ENCODE measurements at places on chromosomes 5 and 9. TPM values are rescaled to one million over a fixed set of nuclear protein-coding genes. Genes with fewer than 3 reads are reported as not detected.

DNA sequence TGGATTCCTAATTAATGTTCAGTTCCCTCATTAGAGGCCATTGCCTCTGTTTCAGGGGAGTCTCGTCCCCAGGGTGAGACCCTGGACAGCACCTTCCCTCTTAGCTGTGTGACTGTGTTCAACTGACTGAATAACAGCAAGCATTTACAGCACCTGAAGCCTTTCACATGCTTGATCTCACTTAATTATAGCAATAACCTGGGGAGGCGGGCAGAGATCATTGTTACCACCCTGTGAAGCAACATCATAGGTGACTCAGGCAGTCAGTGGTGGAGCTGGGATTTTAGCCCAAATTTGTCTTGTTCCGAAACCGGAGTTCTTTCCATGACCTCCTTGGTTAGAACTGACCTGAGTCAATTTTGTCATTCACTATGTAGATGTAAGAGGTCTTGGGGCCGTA lies 105.2 kb upstream of the RAD23B start:
- H3K27me3 ChIP-seq, result no peaks in the 10 kb centered on the region
- H3K27ac ChIP-seq, result no peak overlapping the region
- DNase-seq, result no peak

DNA sequence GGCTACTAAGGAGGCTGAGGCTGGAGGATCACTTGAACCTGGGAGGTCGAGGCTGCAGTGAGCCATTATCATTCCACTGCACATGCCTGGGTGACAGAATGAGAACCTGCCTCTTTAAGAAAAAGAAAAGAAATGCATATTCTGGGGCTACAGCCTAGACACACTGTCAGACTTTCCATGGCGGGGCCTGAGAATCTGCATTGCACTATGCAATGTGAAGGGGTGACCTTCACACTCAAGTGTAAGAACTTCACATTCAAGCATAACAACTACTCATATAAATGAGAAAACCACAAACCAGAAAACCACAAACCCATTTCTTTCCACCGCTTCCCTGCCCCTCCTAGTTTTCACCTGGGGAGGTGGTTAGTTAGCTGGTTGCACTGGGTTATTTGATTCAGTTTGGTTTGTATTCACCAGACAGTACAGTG lies 18.0 kb upstream of the FBP2 start:
- H3K36me3 ChIP-seq, result no peaks in the 10 kb centered on the region
- DNase-seq, result no peak
- H3K27me3 ChIP-seq, result peaks cover 10% of the 10 kb centered on the region
- H3K27ac ChIP-seq, result no peak overlapping the region

DNA sequence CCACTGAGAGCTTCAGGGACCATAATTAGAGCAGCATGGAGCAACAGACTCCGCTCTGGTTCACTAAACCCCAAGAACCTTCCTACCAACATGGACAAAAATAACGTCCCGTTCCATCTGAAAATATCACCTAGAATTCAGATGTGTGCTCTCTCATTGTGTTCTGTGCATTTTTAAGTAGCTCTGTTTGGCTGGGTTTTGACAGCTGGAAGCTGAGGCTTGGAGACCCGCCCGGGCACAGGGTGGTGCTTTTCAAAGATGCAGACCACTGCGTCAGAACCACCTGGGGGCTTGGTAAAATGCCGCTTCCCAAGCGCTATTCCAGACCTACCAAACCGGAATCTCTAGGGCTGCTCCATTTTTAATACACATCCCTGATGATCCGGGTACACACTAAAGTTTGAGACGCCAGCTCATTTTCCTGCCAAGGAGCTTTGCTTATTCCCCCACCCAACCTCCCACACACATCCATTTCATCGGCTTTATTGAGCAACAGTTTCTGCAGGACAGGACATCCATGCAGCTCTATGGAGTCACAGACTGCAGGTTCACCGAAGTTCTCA lies 104.8 kb downstream of the GABBR2 start:
- no peaks in the 10 kb centered on the region for H3K27me3 ChIP-seq
- peak; percentile 44 for DNase-seq
- H3K36me3 ChIP-seq, result no peaks in the 10 kb centered on the region
- H3K4me3 ChIP-seq, result no peak overlapping the region
- no peak overlapping the region for H3K27ac ChIP-seq

GRCh38 chr9:130421802-130422276 lies 22.9 kb upstream of the ASS1 start:
- no peaks in the 10 kb centered on the region for H3K4me1 ChIP-seq
- no peak overlapping the region for H3K27ac ChIP-seq
- no peaks in the 10 kb centered on the region for H3K36me3 ChIP-seq
- no peak overlapping the region for H3K4me3 ChIP-seq
- no peaks in the 10 kb centered on the region for H3K27me3 ChIP-seq
- peak; percentile 77 for DNase-seq

DNA sequence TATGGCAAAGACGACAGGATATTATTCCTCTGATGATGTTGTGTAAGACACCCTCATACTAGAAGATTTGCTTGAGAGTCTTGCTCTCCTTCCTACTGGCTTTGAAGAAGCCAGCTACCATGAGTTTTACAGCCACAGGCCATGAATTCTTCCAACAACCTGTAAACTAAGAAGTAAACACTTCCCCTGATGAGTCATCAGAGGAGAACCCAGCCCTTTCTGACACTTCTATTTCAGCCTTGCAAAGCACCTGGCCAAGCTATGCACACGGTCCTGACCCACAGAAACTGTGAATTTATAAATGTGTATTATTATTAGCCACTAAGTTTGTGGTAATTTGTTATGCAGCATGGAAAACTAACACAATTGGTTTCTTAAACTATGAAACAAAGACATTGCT lies 288.8 kb upstream of the ADAMTSL1 start:
- no peaks in the 10 kb centered on the region for H3K4me1 ChIP-seq
- no peaks in the 10 kb centered on the region for H3K27me3 ChIP-seq
- H3K4me3 ChIP-seq, result no peak overlapping the region
- DNase-seq, result no peak
- H3K27ac ChIP-seq, result no peak overlapping the region

DNA sequence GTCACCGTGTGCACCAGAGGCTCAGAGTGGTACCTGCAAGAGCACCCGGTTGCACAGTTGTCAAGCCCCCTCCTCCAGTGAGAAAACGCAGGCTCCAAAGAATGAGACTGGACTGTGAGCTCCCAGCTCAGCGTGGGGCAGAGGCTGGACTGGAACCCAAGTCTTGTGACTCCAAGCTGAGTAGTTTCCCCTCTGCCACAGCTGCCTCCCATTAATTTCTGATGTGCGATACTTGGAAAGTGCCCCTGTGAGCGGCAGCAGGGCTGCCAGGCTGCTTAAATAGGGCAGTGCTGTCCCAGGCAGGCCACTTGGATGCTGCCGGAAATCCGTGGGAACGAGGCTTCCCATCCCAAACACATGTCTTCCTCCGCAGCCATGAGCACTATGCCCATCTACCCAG lies 62.2 kb upstream of the ANGPTL2 start:
- no peaks in the 10 kb centered on the region for H3K27me3 ChIP-seq
- no peak for DNase-seq
- no peak overlapping the region for H3K4me3 ChIP-seq
- H3K36me3 ChIP-seq, result no peaks in the 10 kb centered on the region

DNA sequence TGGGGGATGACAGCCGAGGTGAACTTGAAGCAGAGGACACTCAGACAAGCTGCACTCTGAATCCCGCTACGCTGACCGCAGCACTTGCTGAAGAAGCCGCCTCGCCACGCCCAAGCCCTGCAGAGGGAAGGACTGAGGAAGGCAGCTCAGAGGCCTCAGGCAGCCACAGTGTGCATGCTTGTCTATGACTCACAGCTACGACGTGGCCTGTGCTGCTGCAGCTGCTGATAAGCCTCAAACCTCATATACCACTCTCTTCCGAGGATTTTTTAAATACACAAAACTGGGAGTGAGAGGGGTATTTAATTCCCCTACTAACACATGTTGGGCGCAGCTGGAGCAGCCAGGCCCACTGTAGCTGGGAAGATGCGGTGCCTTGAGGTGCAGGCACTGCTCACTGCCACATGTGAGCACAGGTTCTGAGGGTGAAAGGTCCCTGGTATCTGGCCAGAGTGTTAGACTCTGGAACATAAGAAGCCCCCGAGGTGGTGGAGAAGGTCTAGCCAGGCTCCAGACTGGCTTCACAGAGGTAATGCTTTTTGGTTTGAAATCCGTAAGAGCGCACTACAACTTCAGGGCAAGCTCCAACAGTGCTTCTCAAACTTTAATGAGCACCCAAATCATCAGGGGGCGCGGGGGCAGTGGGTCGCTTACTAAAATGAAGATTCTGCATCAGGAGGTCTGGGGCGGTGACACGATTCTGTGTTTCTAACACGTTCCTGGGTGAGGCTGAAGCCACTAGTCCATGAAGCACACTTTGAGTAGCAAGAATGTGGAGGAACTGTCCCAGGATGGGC lies 196.8 kb downstream of the AUH start:
- H3K4me1 ChIP-seq, result peaks cover 40% of the 10 kb centered on the region
- no peak overlapping the region for H3K4me3 ChIP-seq
- DNase-seq, result peak; percentile 100
- H3K36me3 ChIP-seq, result no peaks in the 10 kb centered on the region

DNA sequence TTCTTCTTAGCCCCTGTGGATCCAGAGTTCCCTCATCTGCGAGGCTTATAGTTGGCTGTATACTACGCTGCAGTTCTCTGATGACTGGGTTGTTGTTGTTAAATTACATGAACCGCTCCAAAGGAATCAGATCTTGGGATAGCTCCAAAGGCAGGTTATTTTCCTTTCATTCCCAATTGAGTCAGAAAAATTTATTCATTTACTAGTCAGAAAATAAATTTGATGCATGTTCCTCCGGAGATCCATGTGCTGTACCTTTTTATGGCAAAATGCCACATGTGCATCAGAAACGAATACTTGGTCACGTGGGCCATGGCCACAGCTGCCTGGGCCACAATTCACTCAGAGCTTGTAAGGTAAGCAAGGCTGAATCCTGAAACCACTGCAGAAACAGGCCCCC lies 304.0 kb downstream of the NR2F1-AS1 start:
- H3K4me1 ChIP-seq, result peaks cover 3% of the 10 kb centered on the region
- H3K27me3 ChIP-seq, result no peaks in the 10 kb centered on the region
- H3K36me3 ChIP-seq, result no peaks in the 10 kb centered on the region

DNA sequence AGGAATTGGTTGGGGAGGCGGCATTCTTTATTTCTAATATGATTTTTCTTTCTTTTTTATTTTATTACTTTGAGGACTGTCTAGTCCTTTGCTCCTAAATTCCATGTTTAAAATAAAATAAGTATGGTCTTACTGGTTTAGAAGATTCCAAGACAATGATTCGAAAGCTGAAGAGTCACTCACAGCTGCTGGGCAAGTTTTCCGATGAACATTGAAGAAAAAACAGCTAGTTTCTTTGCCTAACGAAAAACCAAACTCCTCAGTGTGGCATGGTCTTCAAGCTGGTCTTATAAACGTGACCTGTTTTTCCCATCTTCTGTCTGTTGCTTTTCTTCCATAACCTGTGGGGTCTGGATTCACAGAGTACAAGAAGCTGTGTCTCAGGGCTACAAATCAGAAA lies 25.1 kb downstream of the ZNF474 start:
- peaks cover 21% of the 10 kb centered on the region for H3K4me1 ChIP-seq
- DNase-seq, result peak; percentile 81
- H3K4me3 ChIP-seq, result no peak overlapping the region
- no peaks in the 10 kb centered on the region for H3K27me3 ChIP-seq

DNA sequence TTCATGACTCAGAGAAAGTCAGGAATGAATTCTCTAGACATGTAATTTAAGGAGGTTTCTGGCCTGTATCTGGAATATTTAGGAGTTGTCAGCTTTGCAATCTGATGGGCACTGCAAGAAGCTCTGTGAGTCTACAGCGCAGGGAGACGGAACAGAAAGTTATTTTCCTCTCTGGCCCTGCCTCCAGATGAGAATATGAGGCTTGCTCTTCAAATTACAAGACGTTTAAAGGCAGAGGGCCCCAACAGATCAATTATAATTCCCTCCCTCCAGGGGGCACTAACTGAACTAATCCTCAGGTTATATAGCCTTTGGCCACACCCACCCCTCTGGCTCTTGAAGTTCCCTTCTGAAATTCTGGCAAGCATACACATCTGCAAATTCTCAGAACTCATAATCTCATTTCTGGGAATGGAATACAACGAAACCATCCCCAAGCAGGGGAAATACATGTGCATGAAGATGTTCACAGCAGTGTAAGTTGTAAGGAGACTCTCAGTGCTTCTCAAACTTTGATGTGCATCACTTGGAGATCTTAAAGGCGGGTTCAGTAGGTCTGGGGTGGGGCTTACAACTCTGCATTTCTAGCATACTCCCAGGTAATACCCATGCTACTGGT lies 307.6 kb downstream of the CWC27 start:
- H3K27me3 ChIP-seq, result no peaks in the 10 kb centered on the region
- H3K36me3 ChIP-seq, result no peaks in the 10 kb centered on the region
- no peaks in the 10 kb centered on the region for H3K4me1 ChIP-seq
- no peak overlapping the region for H3K4me3 ChIP-seq

DNA sequence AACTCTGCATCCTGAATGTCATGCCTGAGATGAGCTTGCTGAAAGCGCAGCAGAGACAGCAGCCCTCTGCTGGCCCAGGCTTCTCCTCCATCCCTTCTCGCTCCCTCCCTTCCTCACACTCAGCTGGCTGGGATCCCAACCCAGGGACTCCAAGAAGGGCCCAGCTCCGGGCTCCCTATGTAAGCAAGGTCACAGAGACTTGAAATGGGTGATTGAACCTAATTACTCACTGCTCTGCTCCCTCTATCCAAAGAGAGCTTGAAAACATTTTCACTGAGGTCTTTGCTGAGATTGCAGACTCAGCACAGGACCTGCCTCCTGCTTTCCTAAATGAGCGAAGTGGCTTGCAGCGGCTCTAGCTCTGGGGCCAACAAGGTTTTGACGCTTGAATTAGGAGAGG lies 42.8 kb downstream of the RAPGEF1 start:
- peak; percentile 51 for DNase-seq
- no peaks in the 10 kb centered on the region for H3K27me3 ChIP-seq
- H3K36me3 ChIP-seq, result no peaks in the 10 kb centered on the region
- peaks cover 10% of the 10 kb centered on the region for H3K4me1 ChIP-seq
- no peak overlapping the region for H3K4me3 ChIP-seq
- no peak overlapping the region for H3K27ac ChIP-seq

- no peaks in the 10 kb centered on the region for H3K27me3 ChIP-seq
- H3K4me3 ChIP-seq, result no peak overlapping the region
- no peaks in the 10 kb centered on the region for H3K36me3 ChIP-seq
- DNase-seq, result no peak
- peaks cover 9% of the 10 kb centered on the region for H3K4me1 ChIP-seq
Measured at GRCh38 chr9:93588641-93589609, 12.5 kb downstream of the PHF2 start.

- H3K4me3 ChIP-seq, result no peak overlapping the region
- H3K27me3 ChIP-seq, result no peaks in the 10 kb centered on the region
- peak overlapping the region; percentile 16 for H3K27ac ChIP-seq
- no peak for DNase-seq
- H3K36me3 ChIP-seq, result peaks cover 3% of the 10 kb centered on the region
- peaks cover 17% of the 10 kb centered on the region for H3K4me1 ChIP-seq
Measured at GRCh38 chr5:176413709-176414191, 2.6 kb downstream of the CLTB start.

- peaks cover 2% of the 10 kb centered on the region for H3K4me1 ChIP-seq
- H3K27ac ChIP-seq, result no peak overlapping the region
- no peaks in the 10 kb centered on the region for H3K27me3 ChIP-seq
- no peak overlapping the region for H3K4me3 ChIP-seq
Measured at GRCh38 chr5:110354915-110355644, 371.4 kb downstream of the TMEM232 start.

GRCh38 chr5:123441408-123441807 lies 18.2 kb upstream of the CEP120 start:
- H3K36me3 ChIP-seq, result no peaks in the 10 kb centered on the region
- no peak overlapping the region for H3K4me3 ChIP-seq
- H3K4me1 ChIP-seq, result no peaks in the 10 kb centered on the region
- H3K27ac ChIP-seq, result no peak overlapping the region

CCL21 gene
- not detected for total RNA-seq

ARHGEF39 gene
- total RNA-seq, result 0.66 TPM

NDST1 gene
- total RNA-seq, result 18.2 TPM

IFNA13 gene
- not detected for total RNA-seq

LRRC26 gene
- not detected for total RNA-seq

PKN3 gene
- 1.7 TPM for total RNA-seq

SPINK7 gene
- total RNA-seq, result not detected

ADAMTS19 gene
- total RNA-seq, result 0.33 TPM

SHOC1 gene
- total RNA-seq, result under 0.01 TPM

All from fibroblast of lung (primary cell).